Mucosa of descending colon (tissue), 3 donors: ENCODE measurements at places on chromosomes 16 and 17. TPM values are rescaled to one million over a fixed set of nuclear protein-coding genes. Genes with fewer than 3 reads are reported as not detected.
A peak's percentile ranks its signal among the peaks of the same experiment; 100 is the strongest.

GRCh38 chr17:2202996-2203575 is 100.5 kb downstream of the SMG6 start:
- DNase-seq = no peak

GRCh38 chr17:59763861-59764260 is 56.4 kb downstream of the VMP1 start:
- DNase-seq = no peak

The KRT16 gene
- total RNA-seq = not detected

DNA sequence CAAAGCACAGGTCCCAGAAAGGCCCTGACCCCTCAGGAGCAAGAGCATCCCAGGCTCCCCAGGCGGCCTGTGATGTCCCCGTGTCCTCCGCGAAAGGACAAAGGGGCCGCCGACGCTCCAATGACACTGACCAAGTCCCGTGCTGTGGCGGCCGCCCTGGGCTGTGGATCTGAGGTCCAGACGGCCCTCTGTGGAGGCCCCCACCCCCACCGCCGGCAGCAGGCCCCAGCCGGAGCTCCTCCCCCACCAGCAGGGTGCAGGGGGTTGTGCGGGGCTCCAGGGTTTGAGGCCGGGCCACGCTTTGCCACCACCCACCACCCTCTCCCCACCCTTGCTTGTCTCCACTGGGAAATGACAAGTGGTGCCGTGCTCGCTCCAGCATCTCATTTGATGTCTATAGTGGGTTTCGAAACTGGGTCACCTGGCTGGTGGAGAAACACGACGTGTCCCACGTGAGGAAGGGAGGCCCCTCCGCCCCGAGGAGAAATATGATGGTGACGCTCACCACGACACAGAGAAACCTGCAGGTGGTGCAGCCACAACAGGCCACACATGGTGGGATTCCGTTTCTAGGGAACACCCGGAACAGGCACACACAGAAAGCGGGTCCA is 31.2 kb upstream of the ZNF469 start:
- no peak for DNase-seq

The MEOX1 gene
- 3.5 TPM for total RNA-seq

The NPIPB9 gene
- 4.4 TPM for total RNA-seq

The ABCA8 gene
- total RNA-seq = 13.1 TPM

DNA sequence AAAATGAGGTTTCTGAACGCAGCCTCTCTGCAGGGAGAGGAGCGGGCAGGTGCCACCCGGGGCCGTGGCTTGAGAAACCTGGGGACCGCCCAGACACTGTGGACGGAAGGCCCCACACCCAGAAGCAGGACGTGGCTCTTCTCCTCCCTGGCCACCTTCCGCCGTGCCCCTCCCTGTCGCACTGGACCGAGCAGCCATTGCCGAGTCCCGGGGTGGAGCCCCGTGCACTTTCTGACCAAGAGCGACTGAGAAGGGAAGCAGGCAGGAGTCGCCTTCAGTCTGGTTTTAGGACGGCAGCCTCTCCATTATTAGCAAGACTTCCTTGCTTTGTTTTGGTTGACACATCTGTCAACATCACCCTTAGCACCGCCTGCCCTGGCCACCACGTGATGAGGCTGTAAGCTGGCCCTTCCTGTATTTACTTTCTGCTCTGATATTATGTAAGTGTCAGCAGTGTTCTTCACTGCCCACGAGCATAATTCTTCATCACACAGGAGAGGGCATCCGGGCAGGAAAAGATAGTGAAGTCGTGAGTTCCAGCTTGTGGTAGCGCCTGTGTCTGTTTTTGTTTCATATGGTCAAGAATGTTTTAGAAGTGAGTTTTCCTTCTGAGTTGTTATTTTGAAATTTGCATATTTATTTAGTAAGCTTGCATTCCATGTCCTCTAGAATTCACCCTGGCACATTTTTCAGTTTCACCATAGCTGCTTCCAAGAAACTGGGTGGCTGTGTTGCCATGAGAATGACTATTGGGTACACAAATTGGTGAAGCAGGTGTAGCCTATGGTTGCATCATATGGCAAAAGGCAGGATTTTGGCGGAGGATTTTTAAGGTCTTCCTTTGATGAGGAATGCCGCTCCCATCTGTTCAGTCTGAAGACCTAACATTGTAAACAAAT is 1.0 kb downstream of the HERPUD1 start:
- DNase-seq = peak; percentile 87

DNA sequence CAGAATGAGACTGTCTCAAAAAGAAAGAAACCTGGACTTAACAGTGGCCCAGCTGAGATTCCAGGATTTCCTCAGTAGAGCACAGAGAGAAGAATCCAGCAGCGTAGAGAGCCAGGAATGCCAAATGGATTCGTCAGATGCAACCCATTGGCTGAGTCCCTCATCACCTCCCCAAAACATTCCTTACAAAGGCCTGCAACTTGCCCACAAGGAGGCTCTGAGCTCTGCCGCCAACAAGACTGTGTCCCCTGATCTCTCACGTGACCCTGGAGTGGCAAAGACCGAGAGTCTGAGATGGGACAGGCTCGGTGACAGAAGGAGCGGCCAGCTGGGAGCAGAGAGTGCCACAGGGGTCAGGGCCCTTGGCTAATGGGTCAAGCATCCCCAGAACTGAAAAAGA is 6.9 kb upstream of the CHMP6 start:
- DNase-seq = peak; percentile 19

DNA sequence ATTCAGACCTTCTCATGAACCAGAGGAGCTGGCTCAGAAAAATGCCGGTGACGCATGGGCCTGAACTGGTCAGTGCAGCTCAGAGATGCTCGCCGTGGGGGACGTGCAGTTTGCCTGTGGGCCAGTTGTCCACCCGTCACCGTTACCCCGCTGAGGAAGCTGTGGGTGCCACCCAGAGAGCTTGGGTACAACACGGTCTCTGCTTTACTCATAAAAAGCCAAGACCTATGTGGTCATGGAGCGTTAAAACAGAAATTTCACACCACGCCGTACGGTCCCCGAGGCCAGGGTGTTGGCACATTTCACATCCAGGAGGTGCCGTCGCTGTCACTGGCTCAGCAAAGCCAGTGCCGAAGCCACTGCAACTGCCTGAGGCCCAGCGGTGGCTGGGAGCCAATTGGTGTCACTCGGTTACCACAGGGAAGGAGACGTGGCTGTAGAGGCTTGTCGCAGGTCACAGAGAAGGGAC is 120.9 kb downstream of the METRNL start:
- DNase-seq = peak; percentile 77

DNA sequence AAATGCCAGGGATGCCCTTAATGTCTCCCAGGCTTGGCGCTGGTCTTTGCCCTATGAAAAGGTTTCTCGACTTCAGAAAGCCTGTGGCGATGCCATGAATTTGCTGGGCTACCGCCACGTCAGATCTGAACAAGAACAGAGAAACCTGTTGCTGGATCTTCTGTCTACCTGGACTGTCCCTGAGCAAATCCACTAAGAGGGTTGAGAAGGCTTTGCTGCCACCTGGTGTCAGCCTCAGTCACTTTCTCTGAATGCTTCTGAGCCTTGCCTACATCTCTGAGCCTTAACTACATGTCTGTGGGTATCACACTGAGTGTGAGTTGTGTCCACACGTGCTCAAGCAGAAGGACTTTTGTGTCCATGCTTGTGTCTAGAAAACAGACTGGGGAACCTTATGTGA is 11.4 kb downstream of the CHST4 start:
- DNase-seq = peak; percentile 67

DNA sequence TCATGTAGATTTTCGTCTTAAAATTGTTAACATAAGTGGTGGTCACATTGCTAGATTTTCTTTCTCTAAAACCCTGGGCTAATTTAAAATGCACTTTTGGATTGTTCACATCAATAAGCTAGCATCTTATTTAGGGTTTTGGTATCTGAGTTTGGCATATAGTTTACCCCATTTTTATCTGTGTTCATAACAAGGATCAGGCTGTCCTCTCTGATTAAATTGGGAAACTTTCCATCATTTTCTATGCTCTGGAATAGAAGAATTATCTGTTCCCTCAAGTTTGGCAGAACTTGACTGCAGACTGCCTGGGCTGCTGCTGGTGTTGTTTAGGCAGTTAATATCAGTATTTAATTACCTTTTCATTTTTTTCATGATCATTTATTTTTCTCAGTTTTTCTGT is 1.8 kb downstream of the SPECC1 start:
- no peak for DNase-seq

DNA sequence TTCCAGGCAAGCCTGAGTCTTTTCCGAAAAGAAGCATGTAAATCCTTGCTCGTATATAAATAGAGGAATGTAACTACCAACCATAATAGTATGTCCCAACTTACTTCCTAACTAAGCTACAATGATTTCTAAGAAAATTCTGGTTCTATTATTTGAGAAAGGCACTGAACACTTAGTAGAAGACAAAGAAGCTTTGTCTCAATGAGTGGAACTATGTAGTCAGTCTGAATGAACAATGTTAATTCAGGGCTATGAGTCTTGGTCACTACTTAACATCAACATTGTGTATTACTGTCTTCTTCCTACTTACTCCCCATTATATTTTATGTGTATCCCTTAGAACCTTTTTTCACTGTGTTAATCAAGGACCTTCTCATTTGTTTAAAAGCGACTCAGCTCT is 206.0 kb downstream of the CYB561 start:
- DNase-seq = no peak

The FTO gene
- 39.1 TPM for total RNA-seq

- DNase-seq = no peak
Observed at GRCh38 chr16:50542703-50543102, 5.5 kb upstream of the NKD1 start.

DNA sequence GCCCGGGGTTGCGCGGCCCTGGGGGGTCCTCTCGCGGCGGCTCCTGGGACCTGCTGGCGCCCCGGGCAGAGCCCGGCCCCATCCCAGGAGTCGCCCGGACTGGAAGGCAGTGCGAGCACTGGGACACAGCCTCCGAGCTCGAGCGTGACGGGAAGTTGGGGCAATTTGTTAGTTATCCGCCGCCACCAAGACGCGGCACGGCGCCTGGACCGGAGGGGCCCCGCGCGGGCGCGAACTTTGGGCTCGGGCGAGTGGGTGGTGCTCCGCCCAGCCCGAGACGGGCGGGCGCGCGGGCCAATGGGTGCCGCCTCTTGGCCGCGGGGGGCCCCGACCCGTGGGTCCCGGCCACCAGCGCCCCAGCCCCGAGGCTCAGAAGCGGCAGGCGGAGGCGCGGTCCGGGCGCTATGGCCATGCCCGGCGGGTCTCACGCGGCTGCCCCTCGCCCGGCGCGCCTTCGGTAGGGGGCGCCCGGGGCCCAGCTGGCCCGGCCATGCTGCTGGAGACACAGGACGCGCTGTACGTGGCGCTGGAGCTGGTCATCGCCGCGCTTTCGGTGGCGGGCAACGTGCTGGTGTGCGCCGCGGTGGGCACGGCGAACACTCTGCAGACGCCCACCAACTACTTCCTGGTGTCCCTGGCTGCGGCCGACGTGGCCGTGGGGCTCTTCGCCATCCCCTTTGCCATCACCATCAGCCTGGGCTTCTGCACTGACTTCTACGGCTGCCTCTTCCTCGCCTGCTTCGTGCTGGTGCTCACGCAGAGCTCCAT is at the start of gene ADORA2B:
Gene ADORA2B, plus strand, starts transcription at position 372 of the 768 bp plus-strand sequence. Its CDS starts 119 bp downstream, at position 491.
- peak; percentile 87 for DNase-seq

The TBC1D3G gene
- total RNA-seq = not detected

DNA sequence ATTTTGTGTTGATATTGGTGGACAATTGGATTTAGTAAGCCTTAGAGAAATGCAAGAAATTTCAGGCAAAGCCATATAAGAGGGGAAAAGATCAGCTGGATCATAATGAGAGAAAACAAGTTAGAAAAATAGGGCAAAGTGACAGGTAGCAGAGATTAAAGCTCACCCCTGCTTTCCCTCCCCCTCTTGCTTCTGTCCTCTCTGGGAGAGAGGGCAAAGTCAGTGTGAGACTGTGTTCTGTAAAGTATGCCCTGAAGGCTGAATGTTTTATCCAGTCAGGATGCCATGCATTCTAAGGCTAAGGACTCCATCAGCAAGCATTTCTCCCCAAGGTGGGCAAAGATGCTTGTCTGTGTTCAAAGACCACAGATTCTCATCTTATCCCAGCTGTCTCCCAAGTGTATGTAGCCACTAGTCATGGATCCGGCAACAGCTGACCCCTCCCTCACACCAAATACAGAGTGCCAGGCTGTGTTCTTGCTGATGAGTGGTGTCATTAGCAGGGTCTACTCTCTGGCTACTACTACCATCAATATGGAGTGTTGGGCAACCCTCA is 136.2 kb upstream of the DNAH9 start:
- DNase-seq = no peak

- DNase-seq = no peak
Observed at GRCh38 chr17:74512036-74512435, 19.2 kb downstream of the CD300LB start.

GRCh38 chr16:85774811-85775210 is 23.9 kb upstream of the C16orf74 start:
- DNase-seq = no peak

DNA sequence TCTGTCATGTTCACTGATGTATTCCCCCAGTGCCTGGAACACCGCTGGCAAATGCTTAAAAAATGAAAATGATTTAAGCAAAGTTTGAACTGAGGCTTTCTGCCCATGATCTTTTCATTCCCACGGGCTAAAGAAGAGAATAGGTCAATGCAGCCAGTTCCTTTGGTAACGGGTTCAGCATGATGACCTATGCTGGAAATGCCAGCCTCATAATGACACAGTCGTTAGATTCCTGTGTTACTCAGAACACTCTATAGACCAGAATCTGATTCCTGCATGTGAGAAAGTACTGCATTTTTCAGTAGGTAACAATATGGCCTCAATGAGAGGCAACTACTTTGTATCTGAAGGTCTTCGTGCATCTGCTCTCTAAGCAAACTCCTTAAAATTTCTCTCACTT is 19.1 kb upstream of the LIMD2 start:
- no peak for DNase-seq

DNA sequence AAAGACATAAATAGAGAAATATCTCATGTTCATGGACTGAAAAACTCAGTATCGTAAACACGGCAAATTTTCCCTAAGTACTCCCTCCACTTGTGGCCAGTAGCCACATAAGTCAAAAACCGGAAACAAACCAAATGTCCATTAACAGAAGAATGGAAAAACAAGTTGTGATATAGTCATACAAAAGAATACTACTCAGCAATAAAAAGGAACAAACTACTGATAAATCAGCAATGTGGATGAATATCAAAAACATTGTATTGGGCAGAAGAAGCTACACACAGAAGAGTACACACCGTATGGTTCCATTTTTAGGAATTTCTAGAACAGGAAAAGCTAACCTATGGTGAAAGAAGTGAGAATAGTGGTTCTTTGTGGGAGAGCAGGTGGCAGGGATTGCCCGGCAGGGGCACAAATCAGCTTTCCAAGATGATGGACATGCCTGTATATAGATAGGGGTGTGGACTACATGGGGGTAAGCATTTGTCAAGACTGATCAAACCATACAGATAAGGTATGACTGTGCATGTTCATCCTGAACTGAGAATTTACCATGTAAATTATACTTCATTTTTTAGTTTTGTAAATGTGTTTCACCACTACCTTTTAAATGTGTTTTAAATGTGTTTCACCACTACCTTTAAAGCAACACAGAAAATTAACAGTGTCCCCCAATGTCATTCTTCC is 172.8 kb upstream of the CDH5 start:
- DNase-seq = no peak
